ENCODE measurements at places on chromosomes 12 and 14. TPM values are rescaled to one million over a fixed set of nuclear protein-coding genes. Genes with fewer than 3 reads are reported as not detected.

The ARG2 gene
- 49.0 TPM for total RNA-seq

- no peak for DNase-seq
Measured at GRCh38 chr14:54877015-54877702, 25.5 kb downstream of the GCH1 start.

The DACT1 gene
- total RNA-seq = 26.2 TPM

- no peak for DNase-seq
Measured at GRCh38 chr12:46472893-46473633, 100.5 kb upstream of the SLC38A2 start.

DNA sequence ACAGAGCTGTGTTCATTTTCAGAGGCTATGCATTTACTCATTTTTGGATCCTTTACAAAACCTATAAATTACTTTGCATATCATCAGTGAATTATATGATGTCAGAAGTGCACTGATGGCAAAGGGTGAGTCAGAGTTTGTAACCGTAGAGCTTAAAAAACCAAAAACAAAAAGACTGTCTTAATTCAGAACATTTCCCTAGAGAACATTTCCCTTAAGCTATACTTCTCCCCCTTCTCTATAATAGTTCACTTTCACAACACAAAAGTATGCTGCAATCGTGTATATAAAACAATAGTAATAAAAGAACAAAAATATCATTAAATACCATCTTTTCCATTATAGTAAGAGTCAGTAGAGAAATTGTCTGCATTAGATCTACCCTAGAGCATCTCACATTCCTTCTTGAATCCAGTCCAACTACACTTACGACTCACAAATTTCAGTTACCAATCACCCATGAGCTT is 934.9 kb downstream of the LRFN5 start:
- DNase-seq = no peak

- DNase-seq = no peak
Measured at GRCh38 chr12:103268831-103269514, 226.8 kb downstream of the C12orf42 start.

The SPTB gene
- 2.7 TPM for total RNA-seq

DNA sequence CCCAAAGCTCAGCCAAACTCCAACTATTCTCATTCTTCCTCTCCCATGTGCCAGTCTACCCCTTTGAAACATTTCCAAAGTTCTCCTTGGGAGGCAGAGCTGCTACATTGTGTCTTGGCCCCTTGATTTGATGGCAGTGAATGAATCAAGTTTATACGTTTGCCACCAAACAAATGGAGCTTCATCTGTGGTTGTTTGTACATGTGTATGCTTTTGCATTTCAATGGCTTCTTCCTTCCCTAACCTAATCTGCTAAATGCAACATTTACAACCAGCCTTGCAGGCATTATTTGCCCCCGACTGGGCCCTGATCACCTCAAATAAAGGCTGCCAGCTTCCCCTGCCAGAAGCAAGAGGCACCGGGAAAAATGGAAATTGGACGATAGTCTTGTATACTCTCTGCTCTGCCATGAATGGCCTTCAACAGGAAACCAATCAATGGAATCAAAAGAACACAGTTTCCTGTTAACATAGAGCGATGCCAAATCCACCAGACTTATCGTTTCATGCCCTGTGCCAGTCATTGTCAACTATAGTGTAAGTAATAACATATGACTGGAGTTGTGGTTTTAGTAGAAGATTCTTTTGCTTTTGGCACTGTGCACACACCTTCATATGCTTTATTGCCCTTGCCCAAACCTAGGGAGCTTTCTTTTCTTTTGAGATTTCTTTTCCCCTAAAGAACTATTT is 97.8 kb downstream of the TMEM30B start:
- DNase-seq = no peak

- DNase-seq = no peak
Measured at GRCh38 chr12:40158592-40159111, 52.8 kb upstream of the SLC2A13 start.

GRCh38 chr14:31387091-31387490 is 33.3 kb downstream of the HEATR5A start:
- DNase-seq = no peak

DNA sequence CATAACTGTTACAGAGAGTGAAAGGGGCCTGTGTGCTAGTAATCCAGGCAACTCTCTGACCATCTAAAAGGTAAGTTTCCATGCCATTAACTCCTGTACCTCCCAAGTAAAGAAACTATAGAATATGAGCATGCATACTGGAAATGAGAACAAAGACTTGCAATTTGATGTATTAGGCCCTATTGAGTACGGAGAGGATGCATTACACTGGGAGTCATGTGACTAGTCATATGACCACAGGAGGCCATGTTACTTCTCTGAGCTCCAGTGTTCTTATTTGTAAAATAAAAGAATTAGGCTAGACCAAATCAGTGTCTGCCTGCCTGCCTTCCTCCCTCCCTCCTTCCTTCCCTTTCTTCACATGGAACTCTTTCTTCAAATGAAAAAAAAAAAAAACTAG is 440.1 kb upstream of the CCDC196 start:
- no peak for DNase-seq

DNA sequence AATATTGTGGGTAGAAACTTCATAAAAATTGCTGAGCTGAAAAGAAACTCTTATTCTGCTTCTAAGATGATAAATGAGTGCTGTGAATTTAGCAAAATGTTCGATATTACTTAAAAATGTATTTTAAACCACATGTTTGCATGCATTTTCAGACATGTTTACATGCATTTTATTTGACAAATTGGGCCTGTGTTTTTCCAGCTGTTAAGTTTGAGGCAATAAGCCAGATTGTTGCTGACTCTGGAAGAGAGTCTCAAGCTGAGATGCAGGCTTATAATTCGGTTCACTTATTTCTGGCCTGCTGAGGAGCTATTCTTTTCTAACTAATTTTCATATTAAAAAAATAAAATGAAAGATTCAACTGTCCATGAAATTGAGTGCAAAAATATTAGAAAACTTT is 110.1 kb downstream of the SYNE2 start:
- DNase-seq = no peak

GRCh38 chr12:91317306-91317705 is 134.7 kb upstream of the DCN start:
- no peak for DNase-seq

The AJUBA gene
- total RNA-seq = 46.0 TPM

GRCh38 chr12:95681210-95681765 is 109.3 kb downstream of the NTN4 start:
- DNase-seq = no peak

- no peak for DNase-seq
Measured at GRCh38 chr12:60148831-60149230, 553.0 kb downstream of the SLC16A7 start.

- DNase-seq = peak; percentile 49
Measured at GRCh38 chr12:94590428-94590827, 59.9 kb downstream of the TMCC3 start.

DNA sequence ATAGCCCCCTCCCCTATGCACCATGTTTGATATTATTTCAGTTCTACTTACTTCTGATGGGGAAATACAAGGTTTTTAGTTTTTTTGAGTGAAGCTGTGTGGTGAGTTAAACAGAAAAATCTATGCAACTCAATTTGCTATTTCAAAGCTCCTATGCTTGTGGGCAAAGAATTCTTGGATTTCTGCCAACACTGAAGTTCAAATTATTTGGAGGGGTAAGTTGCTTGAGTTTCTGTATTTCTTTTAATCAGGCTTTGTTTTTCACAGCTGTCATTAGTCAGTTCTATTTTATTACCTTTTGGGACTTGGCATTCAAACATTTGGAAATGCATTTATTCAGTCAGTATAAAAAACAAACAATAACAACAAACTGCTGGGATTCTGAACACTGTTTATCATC is 407.5 kb upstream of the MGAT4C start:
- no peak for DNase-seq

DNA sequence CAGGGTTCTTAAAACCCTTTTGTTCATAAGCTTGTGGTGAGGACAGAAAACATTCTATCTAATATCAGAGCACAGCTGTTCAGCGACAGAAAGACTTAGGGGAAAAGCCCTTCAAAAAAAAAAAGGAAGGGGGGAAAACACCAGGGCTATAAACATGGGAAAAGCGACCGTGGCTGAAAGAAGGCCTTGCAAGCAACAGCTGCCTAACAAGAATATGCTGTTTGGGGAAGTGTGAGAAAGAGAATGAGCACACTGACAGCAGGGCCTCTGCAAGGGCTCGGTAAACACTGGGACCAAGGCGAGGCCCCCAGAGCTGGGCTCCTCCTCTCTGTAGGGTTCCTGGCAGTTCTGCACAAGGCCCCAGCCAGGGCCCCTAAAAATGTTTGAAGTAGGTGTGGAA is 27.4 kb upstream of the CCND2 start:
- no peak for DNase-seq

The APOF gene
- total RNA-seq = not detected
